ENCODE measurements at places on chromosomes 13 and 19.

GRCh38 chr19:4108767-4109625 is 14.9 kb downstream of the MAP2K2 start:
- peak; percentile 85 for DNase-seq

GRCh38 chr13:106246242-106246641 is 289.2 kb downstream of the EFNB2 start:
- no peak for DNase-seq

DNA sequence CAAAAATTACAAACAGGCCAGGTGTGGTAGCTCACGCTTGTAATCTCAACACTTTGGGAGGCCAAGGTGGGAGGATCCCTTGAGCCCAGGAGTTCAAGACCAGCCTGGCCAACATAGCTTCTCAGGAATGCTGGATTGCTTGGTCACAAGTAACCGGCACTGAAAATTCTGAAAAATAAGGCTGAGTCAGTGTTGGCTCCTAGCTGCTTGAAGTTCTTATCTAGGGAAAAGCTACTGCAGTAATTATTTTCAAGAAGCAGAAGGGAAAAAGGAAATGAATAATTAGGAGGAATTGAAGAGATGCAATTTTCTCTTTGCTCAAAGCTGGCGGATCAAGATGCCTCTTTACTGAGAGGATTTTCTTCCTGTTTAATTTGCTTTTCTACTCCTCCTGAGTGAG is 75.0 kb upstream of the GTF3A start:
- DNase-seq, result no peak

GRCh38 chr19:56778351-56778750 is 62.2 kb downstream of the PEG3 start:
- no peak for DNase-seq

DNA sequence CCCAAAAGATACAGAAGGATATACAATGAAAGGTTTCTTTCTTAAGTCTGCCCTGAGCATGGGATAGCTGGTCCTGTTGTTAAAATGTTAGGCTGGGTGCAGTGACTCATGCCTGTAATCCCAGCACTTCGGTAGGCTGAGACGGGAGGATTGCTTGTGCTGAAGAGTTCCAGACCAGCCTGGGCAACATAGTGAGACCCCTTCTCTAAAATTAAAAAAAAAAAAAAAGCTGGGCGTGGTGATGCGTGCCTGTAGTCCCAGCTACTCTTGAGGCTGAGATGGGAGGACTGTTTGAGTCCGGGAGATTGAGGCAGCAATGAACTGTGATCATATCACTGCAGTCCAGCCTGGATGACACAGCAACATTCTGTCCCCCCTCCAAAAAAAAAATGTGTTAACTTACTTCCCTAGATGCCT is 52.5 kb upstream of the SHKBP1 start:
- DNase-seq, result no peak

- no peak for DNase-seq
These were observed 5.5 kb downstream of the RASA3 start for GRCh38 chr13:114126789-114127472.

GRCh38 chr13:112875627-112876026 is 93.4 kb upstream of the MCF2L start:
- DNase-seq, result no peak

DNA sequence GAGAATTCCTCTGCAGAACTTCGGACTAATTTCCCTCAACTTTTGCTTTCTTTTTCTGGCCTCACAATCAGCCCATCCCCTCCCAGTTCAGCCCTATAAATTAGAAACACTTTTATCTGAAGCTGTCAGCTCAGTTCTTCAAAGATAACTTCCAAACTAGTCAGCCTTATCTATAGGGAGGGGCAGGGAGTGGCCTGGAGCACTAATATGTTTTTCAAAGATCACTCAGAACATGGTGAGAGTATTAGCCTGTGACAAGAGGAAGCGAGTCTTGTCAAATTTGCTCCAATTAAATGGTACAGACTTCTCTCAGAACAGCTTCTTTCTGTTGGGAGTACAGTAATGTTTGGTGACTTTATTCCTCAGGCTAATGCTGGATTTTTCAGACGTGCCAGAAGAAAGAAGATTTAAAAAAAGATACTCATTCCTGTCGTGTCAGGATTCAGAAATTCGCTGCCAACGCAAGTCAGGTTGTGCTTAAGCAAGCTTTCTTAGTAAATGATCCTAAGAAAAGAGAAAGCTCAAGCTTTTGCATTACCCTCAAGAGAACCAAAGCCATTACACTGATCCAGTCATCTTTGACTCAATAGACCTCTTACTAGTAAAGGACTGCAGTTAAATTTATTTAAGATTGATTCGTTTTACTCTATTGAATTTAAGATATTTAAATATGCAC is 1033.6 kb downstream of the SLITRK5 start:
- no peak for DNase-seq

All from CD4-positive, alpha-beta T cell treated with Interleukin-4 for 1 hour (primary cell).